H4 (cell line): ENCODE measurements at places on chromosomes 7 and 10. TPM values are rescaled to one million over a fixed set of nuclear protein-coding genes. Genes with fewer than 3 reads are reported as not detected.

Gene TMEM229A
- not detected in 2 replicates for total RNA-seq

Gene ECHDC3
- 3.6 and 4.4 TPM in 2 replicates for total RNA-seq

GRCh38 chr7:20441991-20442441 is 111.3 kb downstream of the ITGB8 start:
- no peak for DNase-seq

GRCh38 chr10:19499291-19499770 is 316.9 kb upstream of the PLXDC2 start:
- no peak for DNase-seq
